ENCODE measurements at places on chromosomes 12 and 14.

- DNase-seq = no peak
These were observed 37.2 kb downstream of the ATP2B1 start for GRCh38 chr12:89671469-89671868.

DNA sequence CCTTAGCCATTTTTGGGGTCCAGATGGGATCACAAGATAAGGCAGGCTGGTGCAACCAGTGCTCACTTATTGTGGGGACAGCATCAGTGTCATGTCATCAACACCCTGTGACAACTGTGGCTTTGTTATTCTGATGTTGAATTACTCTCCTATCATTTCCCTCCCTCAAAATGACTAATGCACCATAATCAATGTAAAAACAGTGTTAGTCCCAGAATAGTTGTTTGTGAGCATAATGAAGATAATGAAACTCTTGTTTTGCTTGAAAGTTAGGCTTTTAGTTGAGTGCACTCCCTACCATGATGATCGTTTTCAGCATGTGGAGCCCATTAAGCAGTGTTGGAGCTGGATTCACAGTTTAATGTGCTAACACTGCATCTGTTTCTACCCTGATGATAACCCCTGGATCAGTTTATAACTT, 151.4 kb downstream of the TMTC2 start:
- DNase-seq = no peak

GRCh38 chr12:22121224-22121623, 75.2 kb downstream of the CMAS start:
- DNase-seq = no peak

DNA sequence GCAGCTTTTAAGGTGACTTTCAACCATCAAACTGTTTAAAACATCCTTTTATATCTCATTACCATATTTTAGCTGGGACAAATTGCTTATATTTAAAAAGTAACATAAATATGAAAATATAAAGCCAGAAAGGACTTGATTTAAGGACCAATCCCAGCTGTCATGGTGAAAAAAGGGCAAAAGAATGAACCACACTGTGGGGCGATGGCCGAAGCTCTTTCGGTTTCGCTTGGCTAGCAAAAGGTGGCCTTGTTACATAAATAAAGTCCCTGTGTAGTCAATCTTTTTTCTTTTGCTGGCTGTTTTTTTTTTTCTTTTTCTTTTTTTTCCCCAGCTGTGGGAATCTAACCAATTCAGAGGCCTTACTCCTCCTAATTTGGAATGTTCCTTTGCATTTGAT, 50.9 kb downstream of the FBXO33 start:
- DNase-seq = no peak

GRCh38 chr14:105989566-105990302, 463.4 kb downstream of the TMEM121 start:
- no peak for DNase-seq

DNA sequence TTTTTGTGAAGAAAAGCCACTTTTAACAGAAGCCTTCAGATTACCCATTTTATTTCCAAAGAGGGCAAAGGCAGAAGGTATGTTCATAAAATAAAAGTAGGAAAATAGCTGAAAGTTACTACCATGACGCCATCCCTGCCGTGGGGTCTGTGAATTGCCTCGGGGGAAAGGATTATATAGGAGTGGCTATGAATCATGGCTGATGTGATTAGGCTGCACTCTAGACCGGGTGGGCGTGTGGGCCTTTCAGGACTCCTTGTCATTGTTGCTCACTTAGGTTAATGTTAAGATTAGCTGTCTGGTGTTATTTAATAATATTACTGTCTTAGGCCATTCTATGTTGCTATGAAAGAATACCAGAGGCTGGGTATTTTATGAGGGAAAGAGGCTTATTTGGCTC, 195.5 kb downstream of the EGLN3 start:
- DNase-seq = no peak

DNA sequence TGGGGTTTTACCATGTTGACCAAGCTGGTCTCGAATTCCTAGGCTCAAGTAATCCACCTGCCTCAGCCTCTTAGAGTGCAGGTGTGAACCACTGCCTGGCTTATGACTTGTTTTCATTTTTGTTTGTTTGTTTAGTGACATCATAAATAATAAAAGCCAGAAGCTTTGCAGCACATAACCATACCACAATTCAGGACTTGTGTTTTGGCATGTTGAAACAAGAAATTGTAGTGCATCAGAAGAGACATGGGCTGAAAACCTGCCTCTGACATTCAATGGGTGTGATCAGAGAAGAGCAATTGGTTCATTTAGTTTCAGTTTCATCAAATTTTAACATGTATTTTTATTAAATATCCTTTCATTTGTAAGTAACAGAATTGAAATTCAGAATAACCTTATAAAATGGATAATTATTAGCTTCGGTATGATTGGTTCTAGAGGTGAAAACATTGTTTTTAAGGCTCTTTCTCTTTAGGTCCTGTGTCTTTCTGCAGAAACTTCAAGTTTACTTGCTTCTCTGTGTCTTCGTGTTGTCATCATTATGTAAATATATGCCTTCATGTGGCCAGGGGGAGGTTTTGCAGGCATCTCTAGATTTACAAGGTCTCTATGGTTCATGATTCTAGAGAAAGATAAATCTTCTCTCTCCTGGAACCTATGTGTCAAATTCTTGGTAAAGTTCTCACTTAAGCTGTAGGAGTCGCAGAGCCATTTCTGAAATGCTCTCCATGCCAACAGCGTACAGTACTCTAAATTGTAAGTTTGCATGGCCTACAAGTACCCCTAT, 312.0 kb downstream of the KCNC2 start:
- DNase-seq = no peak

- no peak for DNase-seq
These were observed 155.6 kb upstream of the DAAM1 start for GRCh38 chr14:59032826-59033225.

GRCh38 chr12:111011999-111012600, 91.7 kb upstream of the MYL2 start:
- DNase-seq = no peak
